Testis (tissue), 5 donors: ENCODE measurements at places on chromosomes 6 and 20. TPM values are rescaled to one million over a fixed set of nuclear protein-coding genes. Genes with fewer than 3 reads are reported as not detected.

The MAK gene
- 5.3 TPM for total RNA-seq

The DEFB119 gene
- total RNA-seq, result 814 TPM

The DLK2 gene
- 1.9 TPM for total RNA-seq

The CST5 gene
- not detected for total RNA-seq

The RSPH9 gene
- 6.1 TPM for total RNA-seq

The MAN1A1 gene
- 21.1 TPM for total RNA-seq

The OR2J3 gene
- total RNA-seq, result 2.9 TPM

The NPEPL1 gene
- 56.3 TPM for total RNA-seq

The ALDH8A1 gene
- 0.87 TPM for total RNA-seq

The IP6K3 gene
- total RNA-seq, result 0.16 TPM

The RFX6 gene
- 0.94 TPM for total RNA-seq

The SLC17A2 gene
- total RNA-seq, result 0.31 TPM

The BLCAP gene
- total RNA-seq, result 83.6 TPM

The SLC22A1 gene
- 1.5 TPM for total RNA-seq

The METTL24 gene
- 6.0 TPM for total RNA-seq

The TGM3 gene
- total RNA-seq, result 3.1 TPM

The SOX18 gene
- total RNA-seq, result 17.1 TPM

The FGD2 gene
- 7.0 TPM for total RNA-seq

The LPIN3 gene
- total RNA-seq, result 13.6 TPM

The CGA gene
- total RNA-seq, result not detected

The MYB gene
- 1.5 TPM for total RNA-seq

The EYS gene
- total RNA-seq, result 1.3 TPM

The PPP1R3D gene
- 8.2 TPM for total RNA-seq

The MYL9 gene
- 265 TPM for total RNA-seq

The NKX2-4 gene
- 6.3 TPM for total RNA-seq

The SDHAF4 gene
- total RNA-seq, result 7.6 TPM

The LIME1 gene
- total RNA-seq, result 41.4 TPM

The CST3 gene
- 3,145 TPM for total RNA-seq

The HCRTR2 gene
- total RNA-seq, result 0.39 TPM

The ZC2HC1B gene
- total RNA-seq, result 16.9 TPM

The IL17F gene
- not detected for total RNA-seq

The EPHA7 gene
- total RNA-seq, result 7.2 TPM

The PACRG gene
- 54.0 TPM for total RNA-seq
